Fibroblast of skin of left quadriceps (primary cell): ENCODE measurements at places on chromosomes 3 and 15.

- DNase-seq: no peak
Observed at GRCh38 chr3:155791190-155791589, 14.9 kb downstream of the C3orf33 start.

- DNase-seq: no peak
Observed at GRCh38 chr3:71069797-71070196, 513.7 kb downstream of the FOXP1 start.

- DNase-seq: peak; percentile 83
Observed at GRCh38 chr3:194598771-194599557, 34.3 kb downstream of the TMEM44 start.

- no peak for DNase-seq
Observed at GRCh38 chr15:98390946-98391530, 257.3 kb upstream of the IGF1R start.

DNA sequence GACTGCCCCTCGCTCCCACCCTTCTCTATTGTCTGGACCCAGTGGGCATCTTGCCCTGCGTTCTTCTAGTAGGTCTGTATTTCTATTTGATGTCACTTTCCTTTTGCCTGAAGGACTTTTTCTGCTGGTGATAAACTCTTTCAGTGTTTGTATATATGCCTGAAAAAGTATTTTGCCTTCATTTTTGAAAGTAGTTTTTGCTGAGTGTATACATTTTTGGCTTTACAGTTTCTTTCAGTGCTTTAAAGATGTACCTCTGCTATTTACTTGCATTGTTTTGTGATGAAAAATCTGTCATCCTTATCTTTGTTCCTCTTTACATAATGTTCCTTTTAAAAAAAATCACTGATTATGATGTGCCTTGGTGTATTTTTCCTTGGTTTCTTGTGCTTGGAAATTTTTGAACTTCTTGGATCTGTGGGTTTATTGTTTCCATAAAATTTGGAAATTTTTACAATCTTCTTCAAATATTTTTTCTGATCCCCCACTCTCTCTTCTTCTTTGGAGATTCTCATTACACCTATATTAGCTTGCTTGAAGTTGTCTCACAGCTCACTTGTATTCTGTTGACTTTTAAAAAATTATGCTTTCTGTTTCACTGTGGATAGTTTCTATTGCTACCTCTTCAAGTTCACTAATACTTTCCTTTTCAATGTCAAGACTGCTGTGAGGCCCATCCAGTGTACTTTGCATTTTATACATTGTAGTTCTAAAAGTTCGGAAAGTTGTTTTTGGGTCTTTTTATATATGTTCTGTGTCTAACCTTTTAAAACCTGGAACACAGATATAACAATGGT is 67.8 kb downstream of the RGMA start:
- DNase-seq: no peak

GRCh38 chr3:94150113-94150512 is 87.3 kb downstream of the NSUN3 start:
- no peak for DNase-seq

DNA sequence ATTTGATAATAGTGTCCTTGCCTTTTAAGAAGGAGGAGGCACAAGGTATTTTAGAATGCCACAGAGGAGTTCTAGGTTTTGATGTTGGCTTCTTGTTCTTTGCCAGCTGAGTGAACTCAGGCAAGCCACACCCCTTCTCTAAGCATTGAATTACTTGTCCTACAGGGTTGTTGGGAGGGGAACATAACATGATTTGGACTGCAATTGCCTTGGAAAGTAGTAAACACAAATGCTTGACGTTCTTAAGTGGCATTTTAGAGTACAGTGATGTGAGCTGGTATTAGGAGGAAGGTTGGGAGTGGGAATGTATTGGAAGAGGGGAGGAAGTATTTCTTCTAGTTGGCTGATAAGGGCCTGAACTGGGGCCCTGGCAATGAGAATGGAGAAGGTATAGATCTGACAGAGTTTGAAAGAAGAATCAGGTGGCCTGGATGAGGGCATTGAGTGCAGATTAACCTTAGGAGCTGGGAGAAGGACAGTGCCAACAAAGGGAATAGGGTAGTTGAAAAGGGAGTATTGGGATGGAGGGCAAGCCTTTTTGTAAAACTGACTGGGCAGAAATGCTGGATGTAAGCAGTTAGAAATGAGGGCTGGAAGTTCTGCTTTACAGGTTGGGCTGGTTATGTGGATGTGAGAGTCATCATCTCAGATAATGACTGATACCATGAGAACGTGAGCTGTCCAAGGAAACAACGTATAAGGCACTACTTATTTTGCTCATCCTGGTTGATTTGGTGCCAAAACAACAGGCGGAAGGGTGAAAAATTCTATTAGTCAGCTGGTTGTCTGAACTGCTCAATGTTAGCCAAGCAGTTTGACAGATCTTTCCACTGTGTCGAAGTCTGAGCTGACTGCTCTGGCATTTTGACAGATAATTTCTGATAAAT is 16.7 kb downstream of the KAT2B start:
- peak; percentile 41 for DNase-seq

- no peak for DNase-seq
Observed at GRCh38 chr3:55243678-55244077, 243.4 kb downstream of the WNT5A start.
